ENCODE measurements at places on chromosomes 16 and 17. TPM values are rescaled to one million over a fixed set of nuclear protein-coding genes. Genes with fewer than 3 reads are reported as not detected.

- DNase-seq = no peak
Observed at GRCh38 chr17:31549121-31549524, 157.6 kb downstream of the RAB11FIP4 start.

GRCh38 chr16:30528799-30529457, 2.6 kb upstream of the ZNF768 start:
- DNase-seq = no peak

- no peak for DNase-seq
Observed at GRCh38 chr16:69497876-69498596, 67.7 kb upstream of the NFAT5 start.

DNA sequence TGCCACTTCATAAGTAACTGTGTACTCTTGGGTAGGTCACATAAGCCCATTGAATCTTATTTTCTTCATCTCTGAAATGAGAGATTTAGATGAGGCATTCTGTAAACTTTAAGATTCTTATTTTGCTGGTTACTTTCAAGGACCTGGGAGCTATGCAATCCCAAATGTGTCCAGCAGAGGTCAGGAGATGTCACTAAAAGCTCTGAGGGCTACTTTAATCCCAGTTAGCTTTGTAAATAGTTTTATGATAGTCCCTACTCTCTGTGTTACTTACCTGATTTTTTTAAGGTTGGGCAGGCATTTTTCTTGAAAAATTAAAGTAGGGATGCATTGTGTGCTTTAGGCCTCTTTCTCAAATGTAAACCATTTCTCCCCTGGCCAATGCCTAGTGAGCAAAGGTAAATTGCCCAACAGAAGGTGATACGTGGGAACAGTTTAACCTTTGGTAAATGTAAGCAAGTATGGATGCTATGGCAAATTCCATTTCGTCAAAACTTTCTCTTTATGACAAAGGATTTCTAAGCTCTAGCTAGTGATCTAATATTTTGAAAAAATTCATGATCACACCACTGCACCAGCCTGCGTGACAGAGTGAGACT, 57.1 kb upstream of the WSB1 start:
- DNase-seq = no peak

DNA sequence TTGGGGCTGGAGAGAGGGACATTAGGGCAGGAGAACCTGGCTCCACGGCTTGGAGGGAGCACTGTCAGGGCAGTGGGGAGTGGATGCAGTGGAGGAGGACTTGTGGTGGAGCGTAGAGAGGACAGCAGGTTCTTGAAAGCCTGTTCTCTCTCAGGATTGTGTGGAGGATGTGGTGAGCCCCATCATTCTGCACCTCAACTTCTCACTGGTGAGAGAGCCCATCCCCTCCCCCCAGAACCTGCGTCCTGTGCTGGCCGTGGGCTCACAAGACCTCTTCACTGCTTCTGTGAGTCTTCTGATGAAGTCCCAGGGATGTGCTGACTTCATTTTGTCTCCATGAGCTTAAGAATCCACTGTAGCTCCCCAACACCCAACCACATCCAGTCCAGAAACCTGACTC, 13.5 kb downstream of the COX6A2 start:
- no peak for DNase-seq

DNA sequence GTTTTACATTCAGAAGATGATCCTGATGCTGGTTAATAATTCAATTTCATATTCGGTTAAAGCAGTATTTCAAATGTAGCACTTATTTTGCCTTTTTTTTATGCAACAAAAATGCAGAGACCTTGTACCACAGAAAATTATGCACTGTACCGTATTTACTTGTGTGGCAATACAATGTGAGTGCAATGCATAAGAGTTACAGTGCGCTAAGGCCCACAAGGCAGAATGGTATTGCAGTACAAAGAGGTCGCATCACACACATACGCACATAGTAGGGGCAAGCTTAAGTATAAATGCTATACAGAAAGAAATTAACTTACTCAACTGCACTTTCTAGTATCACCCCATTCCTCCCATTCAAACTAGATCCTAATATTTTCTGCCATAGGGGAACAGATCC, 103.0 kb downstream of the SYCE1L start:
- DNase-seq = no peak

DNA sequence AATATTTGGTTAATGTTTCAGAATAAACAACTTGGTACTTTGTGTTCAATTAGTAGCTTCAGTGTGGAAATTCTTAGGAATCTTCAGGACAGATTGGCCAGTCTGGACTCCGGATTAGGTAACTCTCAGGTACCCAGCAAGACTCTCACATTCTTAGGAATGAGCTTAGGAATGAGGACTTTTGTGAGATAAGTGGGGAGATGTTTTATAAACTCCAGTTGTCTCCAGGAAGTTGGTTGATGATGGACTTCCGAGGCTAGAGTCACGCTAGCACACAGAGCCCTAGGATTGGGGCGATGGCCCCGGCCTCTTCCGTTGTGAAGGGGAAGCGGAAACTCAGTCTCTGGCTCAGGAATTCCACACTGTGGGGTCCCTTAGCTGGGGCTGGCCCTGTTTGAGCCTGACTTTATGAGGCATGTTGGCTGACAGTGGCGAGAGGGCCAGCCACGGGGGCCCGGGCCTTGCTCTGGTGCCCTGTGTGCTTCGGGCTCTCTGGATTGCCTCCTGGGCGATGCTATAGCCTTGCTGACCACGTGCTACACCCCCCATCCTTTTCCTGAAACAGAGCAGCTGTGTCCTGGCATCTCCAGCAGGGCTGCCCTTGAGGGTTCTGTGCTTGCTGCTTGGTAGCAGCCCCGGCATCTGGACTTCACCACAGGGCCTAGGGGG, 32.4 kb downstream of the RAB11FIP3 start:
- no peak for DNase-seq

GRCh38 chr17:43384476-43384862, 14.3 kb upstream of the ARL4D start:
- DNase-seq = no peak

GRCh38 chr16:76780556-76780955, 410.4 kb upstream of the MON1B start:
- DNase-seq = no peak

GRCh38 chr17:77733576-77734296, 224.8 kb upstream of the TNRC6C start:
- peak; percentile 25 for DNase-seq

DNA sequence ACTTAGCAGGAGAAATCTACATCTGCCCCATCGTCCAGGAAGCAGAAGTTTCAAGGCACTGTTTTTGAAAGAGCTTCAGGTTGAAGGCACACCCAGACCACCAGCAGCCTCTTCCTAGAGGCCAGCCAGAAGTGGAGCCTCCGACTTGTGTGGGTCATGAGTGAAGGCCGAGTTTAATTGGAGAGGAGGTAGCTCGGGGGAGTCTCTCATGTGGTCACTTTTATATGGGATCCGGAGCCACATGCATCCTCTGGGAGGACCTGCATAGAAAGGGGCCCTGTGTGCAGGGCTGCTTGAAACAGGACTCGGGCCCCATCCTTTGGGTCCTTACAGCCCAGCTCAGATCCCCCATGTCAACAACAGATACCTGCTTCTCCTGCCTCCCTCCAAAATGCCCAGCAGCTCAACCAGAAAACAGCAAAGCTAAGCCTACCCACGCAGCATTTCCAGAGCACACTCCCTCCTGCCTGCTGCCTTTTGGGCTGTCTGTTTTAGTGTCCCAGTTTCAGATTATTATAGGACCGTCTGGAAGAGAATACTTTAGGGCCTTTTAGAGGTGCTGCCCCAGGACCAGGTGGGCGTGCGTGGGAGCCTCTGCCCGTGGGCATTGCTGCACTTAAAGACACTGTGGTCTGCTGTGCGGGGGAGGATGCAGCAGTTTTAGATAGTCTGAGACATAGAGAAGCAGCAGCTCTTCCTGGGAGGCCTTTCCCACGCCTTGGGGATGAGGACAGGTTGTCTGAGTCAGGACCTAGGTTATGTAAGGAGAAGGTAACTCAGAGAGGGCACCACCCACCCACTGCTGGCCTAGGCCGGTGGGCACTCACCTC, 29.5 kb downstream of the MPRIP start:
- DNase-seq = no peak

DNA sequence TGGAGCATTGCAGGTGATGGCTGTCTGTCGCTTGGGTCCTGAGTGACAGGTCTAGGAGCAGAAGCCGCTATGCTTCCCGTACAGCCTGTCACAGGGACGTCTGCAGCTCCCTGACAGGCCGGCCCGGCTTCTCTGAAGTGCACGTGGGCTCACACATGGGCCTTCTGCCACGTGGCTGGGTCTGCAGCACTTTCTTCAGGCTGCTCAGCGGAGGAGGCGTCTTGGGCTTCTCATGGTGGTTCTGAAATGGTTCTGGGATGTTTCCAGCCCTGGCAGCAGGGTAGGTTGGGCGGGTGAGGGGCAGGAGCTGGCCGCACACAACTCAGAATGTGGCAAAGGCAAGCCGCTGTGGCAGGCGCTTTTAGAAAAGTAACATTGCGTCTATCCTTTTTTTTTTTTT, 80.3 kb upstream of the ZNF750 start:
- no peak for DNase-seq

- DNase-seq = peak; percentile 83
Observed at GRCh38 chr16:11396241-11397048, 51.2 kb downstream of the RMI2 start.

GRCh38 chr17:65684631-65685030, 123.2 kb upstream of the AXIN2 start:
- DNase-seq = no peak

DNA sequence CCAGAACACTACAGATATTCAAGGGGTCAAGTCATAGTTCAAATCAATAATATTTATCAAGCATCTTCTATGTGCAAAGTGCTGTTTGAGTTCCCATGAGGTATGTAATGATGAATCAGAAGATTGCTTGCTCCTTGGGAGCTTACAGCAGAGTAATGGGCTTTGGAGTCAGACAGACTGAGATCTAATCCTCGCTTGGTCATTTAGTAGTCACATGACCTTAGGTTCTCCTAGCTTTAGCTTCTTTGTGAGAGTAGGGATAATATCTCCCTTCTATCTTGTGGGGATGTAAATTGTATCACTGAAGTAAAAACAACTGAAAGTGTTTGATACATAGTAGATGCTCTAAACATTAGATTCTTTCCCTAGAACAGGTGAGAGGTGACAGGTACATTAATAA, 30.1 kb downstream of the SNX11 start:
- no peak for DNase-seq

DNA sequence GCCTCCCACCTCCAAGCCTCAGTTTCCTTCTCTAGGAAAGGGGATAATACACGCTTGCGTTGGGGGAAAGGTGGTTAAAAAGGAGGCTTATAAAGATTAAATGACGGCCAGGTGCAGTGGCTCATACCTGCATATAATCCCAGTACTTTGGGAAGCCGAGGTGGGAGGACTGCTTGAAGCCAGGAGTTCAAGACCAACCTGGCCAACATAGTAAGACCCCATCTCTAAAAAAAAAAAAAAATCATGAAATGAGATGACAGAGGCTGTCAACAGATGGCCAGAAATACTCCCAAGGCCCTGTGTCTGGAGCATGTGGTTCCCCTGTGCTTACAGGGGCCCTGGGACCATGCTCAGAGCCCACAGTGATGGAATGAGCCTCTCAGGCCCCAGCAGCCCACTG, 30.4 kb downstream of the RTN4RL1 start:
- DNase-seq = no peak

DNA sequence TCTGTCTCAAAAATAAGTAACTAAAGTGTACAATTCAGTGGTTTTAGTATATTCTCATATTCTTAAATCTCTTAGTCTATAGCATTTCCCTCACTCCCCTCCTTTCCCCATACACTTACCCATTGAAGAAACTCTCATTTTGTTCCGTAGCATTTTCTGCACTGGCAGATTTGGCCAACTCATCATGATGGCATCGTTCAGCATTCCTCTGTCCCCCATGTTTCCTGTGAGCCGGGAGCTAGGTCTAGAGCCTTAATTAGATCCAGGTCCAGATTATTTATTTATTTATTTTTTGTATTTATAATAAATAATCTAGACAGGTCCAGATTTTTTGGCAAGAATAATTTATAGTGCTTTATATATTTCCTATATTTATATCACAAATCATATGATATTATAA, 31.0 kb downstream of the HEATR3 start:
- DNase-seq = no peak

DNA sequence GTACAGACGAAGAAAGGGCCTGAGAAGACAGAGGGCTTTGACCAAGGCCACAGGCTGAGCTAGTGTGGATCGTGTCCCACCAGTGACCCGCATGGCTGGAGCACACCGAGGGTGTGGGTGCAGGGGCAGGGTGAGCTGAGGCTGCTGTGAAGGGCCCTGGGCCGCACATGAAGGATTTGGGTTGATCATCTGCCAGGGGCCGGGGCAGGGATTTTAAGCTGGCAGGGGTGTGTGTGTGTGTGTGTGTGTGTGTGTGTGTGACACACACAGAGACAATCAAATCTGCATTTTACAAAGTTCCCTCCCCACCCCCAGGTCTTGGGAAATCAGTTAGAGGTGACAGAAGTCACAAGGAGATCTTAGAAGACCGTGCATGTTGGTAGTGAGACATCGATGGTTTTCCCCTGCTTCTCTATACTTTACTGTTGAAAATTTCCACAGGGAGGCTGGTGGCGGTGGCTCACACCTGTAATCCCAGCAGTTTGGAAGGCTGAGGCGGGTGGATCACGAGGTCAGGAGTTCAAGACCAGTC, 65.2 kb downstream of the SRCIN1 start:
- DNase-seq = no peak

DNA sequence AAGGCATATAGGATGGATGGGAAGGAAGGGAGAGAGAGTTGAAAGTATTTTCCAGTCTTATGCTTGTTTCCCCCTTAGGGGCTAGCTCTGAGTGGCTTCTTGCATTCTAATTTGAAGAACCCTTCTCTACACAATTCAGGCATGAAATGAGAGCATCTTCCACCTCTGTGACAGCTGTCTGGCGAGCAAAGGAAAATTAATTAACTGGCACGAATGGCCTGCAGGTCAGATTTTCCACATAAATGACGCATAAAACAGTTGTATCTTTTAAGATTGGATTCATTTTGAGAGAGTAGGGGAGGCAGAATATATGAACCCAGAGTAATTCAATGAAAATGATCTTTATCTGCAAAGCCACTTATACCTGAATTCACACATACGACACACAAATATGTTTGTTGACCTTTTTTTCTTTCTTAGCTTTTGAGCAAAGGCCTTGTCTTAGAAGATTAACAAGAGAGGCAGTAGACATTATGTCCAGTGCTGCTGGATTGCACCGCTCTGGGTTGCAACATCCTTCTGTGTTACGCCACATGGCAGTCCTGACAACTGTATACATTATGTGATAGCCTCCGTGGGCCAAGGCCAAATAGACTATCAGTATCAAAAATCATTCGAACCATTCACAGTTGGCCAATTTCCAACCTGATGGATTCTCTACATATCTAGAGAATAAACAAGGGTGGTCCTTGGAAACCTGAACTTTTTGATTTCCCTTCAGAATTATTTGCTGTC, 173.0 kb upstream of the GOT2 start:
- DNase-seq = no peak

DDX28 gene
- 14.7 TPM for total RNA-seq

SLC22A31 gene
- 5.3 TPM for total RNA-seq

PDILT gene
- not detected for total RNA-seq

CDH5 gene
- 0.46 TPM for total RNA-seq

SPEM2 gene
- not detected for total RNA-seq

OR3A3 gene
- total RNA-seq = not detected

SOST gene
- total RNA-seq = not detected

TP53TG3B gene
- total RNA-seq = not detected

KRT20 gene
- 41.9 TPM for total RNA-seq

CTRB2 gene
- not detected for total RNA-seq
